Activated CD4-positive, alpha-beta memory T cell treated with anti-CD3 and anti-CD28 coated beads, Interleukin-2, amount 10 ng/mL, durations not matched to agents 7 days and 5 days (primary cell): ENCODE measurements at places on chromosomes 3 and 15. TPM values are rescaled to one million over a fixed set of nuclear protein-coding genes. Genes with fewer than 3 reads are reported as not detected.

GRCh38 chr15:38699633-38700230, 135.1 kb upstream of the RASGRP1 start:
- DNase-seq: peak; percentile 83
- no peaks in the 10 kb centered on the region for H3K27me3 ChIP-seq
- H3K36me3 ChIP-seq: peaks cover 35% of the 10 kb centered on the region
- peak overlapping the region; percentile 93 for H3K4me3 ChIP-seq
- peak overlapping the region; percentile 97 for H3K27ac ChIP-seq

- H3K36me3 ChIP-seq: no peaks in the 10 kb centered on the region
- H3K27me3 ChIP-seq: no peaks in the 10 kb centered on the region
- no peak for DNase-seq
Measured at GRCh38 chr3:104554425-104554824, 812.3 kb upstream of the ALCAM start.

- no peaks in the 10 kb centered on the region for H3K4me1 ChIP-seq
- no peaks in the 10 kb centered on the region for H3K27me3 ChIP-seq
- H3K4me3 ChIP-seq: no peak overlapping the region
- no peak overlapping the region for H3K27ac ChIP-seq
- no peaks in the 10 kb centered on the region for H3K36me3 ChIP-seq
- DNase-seq: no peak
Measured at GRCh38 chr3:34947834-34948233, 691.5 kb upstream of the ARPP21 start.

GRCh38 chr3:88113311-88114162, 36.2 kb upstream of the C3orf38 start:
- peak; percentile 55 for DNase-seq
- H3K27me3 ChIP-seq: no peaks in the 10 kb centered on the region
- peaks cover 29% of the 10 kb centered on the region for H3K4me1 ChIP-seq
- peaks cover 38% of the 10 kb centered on the region for H3K36me3 ChIP-seq
- no peak overlapping the region for H3K4me3 ChIP-seq
- no peak overlapping the region for H3K27ac ChIP-seq

REC114 gene
- total RNA-seq: not detected

DNA sequence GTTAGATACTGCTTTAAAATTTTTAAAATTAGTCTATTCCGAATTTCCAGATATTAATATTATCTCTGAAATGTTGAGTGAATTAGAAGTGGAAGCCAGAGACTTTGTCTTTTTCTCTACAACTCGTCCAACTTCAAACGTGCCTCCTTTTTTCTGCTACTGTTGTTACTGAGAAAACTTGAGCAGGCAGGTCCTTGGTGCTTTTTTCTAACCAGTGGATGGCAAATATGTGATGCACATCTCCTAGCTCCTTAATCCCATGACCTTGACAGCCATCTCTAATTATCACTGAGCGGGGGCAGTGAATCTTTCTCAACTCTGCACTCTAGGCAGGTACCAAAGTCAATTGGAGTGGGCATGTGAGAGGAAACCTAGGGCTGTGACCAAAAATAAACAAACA, 50.7 kb downstream of the FNDC3B start:
- H3K4me3 ChIP-seq: no peak overlapping the region
- no peak for DNase-seq
- no peaks in the 10 kb centered on the region for H3K27me3 ChIP-seq
- no peak overlapping the region for H3K27ac ChIP-seq
- H3K4me1 ChIP-seq: peaks cover 51% of the 10 kb centered on the region

- DNase-seq: peak; percentile 74
- peaks cover 34% of the 10 kb centered on the region for H3K4me1 ChIP-seq
- peak overlapping the region; percentile 95 for H3K4me3 ChIP-seq
- no peaks in the 10 kb centered on the region for H3K27me3 ChIP-seq
Measured at GRCh38 chr3:129314386-129315222, 35.9 kb downstream of the HMCES start.

GRCh38 chr3:78004571-78004970, 964.7 kb downstream of the ROBO2 start:
- H3K36me3 ChIP-seq: no peaks in the 10 kb centered on the region
- H3K27me3 ChIP-seq: no peaks in the 10 kb centered on the region
- no peak for DNase-seq
- no peak overlapping the region for H3K27ac ChIP-seq
- H3K4me3 ChIP-seq: no peak overlapping the region

AADAC gene
- not detected for total RNA-seq

CNTN6 gene
- not detected for total RNA-seq

- H3K36me3 ChIP-seq: no peaks in the 10 kb centered on the region
- peaks cover 52% of the 10 kb centered on the region for H3K4me1 ChIP-seq
- H3K27me3 ChIP-seq: peaks cover 1% of the 10 kb centered on the region
Measured at GRCh38 chr3:112982710-112983109, 7.8 kb upstream of the CD200R1 start.

GRCh38 chr15:81882504-81882903, 163.3 kb downstream of the MEX3B start:
- H3K27ac ChIP-seq: no peak overlapping the region
- no peaks in the 10 kb centered on the region for H3K4me1 ChIP-seq
- DNase-seq: no peak
- no peaks in the 10 kb centered on the region for H3K27me3 ChIP-seq
- H3K4me3 ChIP-seq: no peak overlapping the region

MELTF gene
- total RNA-seq: 5.1 TPM

DNA sequence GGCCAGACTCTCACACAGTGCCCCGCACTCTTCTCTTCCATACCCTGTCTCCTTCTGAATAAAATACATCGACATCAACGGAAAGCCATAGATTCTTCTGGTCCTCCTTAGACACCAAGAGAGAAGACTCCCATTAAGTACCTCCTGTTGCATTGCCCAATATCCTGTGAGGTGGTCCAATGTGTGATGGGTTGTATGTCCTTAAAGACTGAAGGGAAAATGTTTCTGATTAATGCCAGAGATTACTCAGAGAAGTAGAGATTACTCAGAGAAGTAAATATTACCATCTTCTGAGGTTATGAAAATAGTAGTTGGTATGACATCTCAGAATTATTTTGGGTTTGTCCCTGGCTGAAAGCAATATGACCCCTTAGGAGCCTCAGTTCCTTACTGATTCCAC, 60.8 kb upstream of the GALNT15 start:
- DNase-seq: no peak
- H3K27me3 ChIP-seq: no peaks in the 10 kb centered on the region
- no peaks in the 10 kb centered on the region for H3K4me1 ChIP-seq
- no peak overlapping the region for H3K4me3 ChIP-seq
- H3K36me3 ChIP-seq: no peaks in the 10 kb centered on the region

GRCh38 chr15:74203914-74204431, 1.4 kb upstream of the STRA6 start:
- H3K4me3 ChIP-seq: no peak overlapping the region
- H3K27ac ChIP-seq: no peak overlapping the region
- H3K36me3 ChIP-seq: no peaks in the 10 kb centered on the region

GRCh38 chr3:127387119-127387518, 99.3 kb upstream of the PRR20G start:
- H3K27ac ChIP-seq: no peak overlapping the region
- H3K27me3 ChIP-seq: peaks cover under 1% of the 10 kb centered on the region
- no peaks in the 10 kb centered on the region for H3K36me3 ChIP-seq
- H3K4me1 ChIP-seq: no peaks in the 10 kb centered on the region
- H3K4me3 ChIP-seq: no peak overlapping the region
- no peak for DNase-seq

FBN1 gene
- total RNA-seq: 1.7 TPM

DNA sequence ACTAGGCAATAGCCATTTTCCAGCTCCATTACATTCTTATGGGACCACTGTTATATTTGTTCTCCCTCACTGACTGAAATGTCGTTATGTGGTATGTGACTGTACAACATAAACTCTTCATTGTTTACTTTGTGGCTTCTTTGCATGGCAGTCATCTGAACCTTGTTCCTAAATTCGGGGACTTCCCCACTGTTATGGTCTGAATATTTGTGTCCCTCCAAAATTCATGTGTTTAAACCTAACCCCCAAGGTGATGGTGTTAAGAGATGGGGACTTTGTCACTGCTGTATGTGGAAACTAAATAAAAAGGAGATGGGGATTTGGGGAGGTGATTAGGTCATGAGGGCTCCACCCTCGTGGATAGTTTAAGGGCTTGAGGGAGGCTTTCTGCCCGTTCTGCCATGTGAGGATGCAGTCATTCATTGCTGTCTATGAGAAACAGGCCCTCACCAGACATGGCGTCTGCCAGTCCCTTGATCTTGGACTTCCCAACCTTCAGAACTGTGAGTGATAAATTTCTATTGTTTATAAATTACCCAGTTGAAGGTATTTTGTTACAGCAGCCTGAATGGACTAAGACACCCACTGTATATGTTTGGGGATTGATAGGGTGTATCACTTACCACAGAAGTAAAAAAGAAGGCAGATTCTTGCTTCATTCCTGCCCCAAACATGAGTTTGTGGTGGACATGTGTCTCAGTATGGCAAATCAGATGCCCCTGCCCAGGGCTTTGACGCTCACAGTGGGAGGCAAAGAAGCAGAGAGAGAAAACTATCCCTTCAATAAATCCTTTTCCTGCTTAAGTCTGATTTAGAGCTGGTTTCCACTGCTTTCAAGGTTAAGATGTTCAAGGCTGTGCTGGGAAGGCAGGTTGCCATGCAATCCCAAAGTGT, 138.0 kb upstream of the UBE2E1 start:
- peaks cover 6% of the 10 kb centered on the region for H3K27me3 ChIP-seq
- H3K4me1 ChIP-seq: no peaks in the 10 kb centered on the region
- no peak overlapping the region for H3K27ac ChIP-seq
- no peak overlapping the region for H3K4me3 ChIP-seq
- DNase-seq: no peak
- H3K36me3 ChIP-seq: no peaks in the 10 kb centered on the region

DNA sequence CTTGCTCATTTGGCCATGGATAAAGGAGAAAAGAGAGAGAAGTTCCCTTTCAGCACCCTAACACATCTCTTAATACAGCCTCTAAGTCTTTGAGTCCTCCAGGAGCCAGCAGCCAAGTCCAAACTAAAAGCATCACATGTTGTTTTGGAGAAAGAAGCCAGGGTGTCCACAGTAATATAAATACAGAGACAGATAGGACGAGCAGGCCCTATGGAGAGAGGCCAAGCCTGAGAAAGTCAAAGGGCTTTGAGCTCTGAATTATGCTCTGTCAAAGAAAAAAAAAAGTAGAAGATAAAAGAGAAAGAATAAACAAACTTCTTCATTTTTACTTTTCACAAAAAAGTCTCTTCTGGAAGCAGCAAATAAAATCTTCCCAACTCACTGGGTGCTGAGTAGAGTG, 92.4 kb upstream of the THBS1 start:
- no peak for DNase-seq
- no peak overlapping the region for H3K4me3 ChIP-seq
- H3K36me3 ChIP-seq: no peaks in the 10 kb centered on the region
- H3K4me1 ChIP-seq: no peaks in the 10 kb centered on the region

GRCh38 chr3:138332472-138333073, 2.9 kb upstream of the NME9 start:
- H3K27ac ChIP-seq: no peak overlapping the region
- peaks cover 22% of the 10 kb centered on the region for H3K4me1 ChIP-seq
- no peak overlapping the region for H3K4me3 ChIP-seq
- H3K36me3 ChIP-seq: no peaks in the 10 kb centered on the region

DNA sequence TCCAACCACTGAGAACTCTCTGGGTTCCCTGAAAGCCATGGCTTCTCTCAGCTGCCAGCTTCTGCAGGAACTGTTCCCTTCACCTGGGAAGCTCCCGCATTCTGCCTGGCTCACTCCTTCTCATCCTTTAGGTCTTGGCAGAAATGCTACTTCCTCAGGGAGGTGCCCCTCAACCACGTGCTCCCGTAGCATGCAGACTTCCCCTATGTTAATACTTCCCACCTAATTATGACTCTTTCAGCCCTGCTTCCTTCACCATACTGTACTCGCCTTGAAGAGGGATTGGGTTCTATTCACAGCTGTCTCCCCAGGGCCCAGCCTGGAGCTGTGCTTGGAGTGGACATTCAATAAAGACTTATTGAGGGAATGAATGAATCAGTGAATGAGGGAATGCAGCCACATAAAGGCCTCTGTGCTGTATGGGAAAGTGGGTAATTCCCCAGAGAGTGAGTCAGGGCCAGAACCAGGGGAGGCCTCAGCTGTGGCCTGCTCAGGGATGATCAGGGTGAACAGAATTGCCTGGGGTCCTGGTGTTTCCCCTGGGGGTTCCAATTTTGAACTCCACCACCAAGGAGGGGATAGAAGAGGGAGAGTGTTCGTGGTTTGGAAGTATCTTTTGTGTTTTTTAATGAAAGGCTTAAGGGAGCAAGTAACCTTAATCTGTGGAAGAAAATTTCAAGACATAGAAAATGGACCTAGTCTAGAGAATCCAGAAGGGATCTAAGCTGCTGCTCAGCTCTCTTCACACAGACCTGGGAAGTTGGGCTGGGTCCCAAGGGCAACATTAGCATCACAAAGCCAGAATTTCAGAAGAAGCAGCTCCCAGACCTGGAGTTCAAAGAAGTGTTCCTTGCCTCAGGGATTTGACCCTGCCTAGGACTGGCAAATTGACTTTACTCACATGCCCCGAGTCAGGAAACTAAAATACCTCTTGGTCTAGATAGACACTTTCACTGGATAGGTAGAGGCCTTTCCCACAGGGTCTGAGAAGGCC, 14.6 kb upstream of the FAM107A start:
- no peak overlapping the region for H3K27ac ChIP-seq
- no peaks in the 10 kb centered on the region for H3K36me3 ChIP-seq
- DNase-seq: no peak
- H3K4me1 ChIP-seq: peaks cover 2% of the 10 kb centered on the region

DNA sequence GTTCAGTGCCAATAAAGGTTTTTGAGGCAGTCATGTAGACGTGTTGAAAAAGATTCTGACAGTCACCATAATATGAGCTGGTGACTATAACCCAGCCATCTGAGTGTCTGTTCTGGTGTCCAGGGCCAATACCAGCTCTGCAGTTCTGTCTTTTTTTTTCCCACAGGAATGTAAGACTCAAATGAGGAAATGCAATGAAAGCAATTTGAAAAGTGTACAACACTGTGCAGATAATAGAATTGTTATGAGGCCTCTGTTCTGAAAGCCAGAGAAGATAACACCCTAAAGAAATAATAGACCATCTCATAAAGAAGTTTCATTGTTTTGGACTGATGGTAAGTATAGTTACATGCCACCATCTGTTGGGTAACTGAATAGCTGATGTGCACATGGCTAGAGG, 57.1 kb downstream of the CLDN1 start:
- no peak overlapping the region for H3K27ac ChIP-seq
- H3K4me1 ChIP-seq: no peaks in the 10 kb centered on the region
- no peak for DNase-seq
- H3K36me3 ChIP-seq: no peaks in the 10 kb centered on the region

CTDSPL2 gene
- 64.9 TPM for total RNA-seq

STRIT1 gene
- not detected for total RNA-seq

DNA sequence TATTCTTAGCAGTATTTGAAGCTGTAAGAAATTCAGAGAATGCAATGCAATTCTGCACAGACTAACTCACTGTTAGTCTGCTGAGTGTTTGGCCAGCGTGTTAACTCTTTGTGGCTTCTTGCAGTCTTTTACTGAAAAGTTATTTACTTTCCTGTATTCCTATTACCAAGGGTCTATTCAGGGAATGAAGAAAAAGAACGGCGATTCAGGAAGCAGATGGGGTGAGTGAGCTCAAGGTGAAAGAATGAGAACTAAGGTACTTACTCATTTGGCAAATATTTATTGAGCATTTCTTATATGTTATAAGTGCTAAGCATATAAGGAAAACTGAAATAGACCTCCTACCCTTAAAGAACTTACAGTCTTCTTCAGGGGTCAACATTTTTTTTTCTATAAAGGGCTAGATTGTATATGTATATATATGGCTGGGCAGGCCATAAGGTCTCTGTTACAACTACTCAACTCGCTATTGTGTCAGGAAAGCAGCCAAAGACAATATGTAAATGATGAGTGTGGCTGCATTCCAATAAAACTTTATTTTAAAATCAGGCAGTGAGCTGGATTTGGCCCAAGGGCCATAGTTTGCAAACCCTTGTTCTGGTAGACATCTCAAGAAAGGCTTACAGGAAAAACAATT, 271.9 kb upstream of the GADL1 start:
- no peak overlapping the region for H3K4me3 ChIP-seq
- H3K36me3 ChIP-seq: no peaks in the 10 kb centered on the region
- H3K27ac ChIP-seq: no peak overlapping the region
- peaks cover 4% of the 10 kb centered on the region for H3K4me1 ChIP-seq
- H3K27me3 ChIP-seq: no peaks in the 10 kb centered on the region
- no peak for DNase-seq
